ENCODE measurements at places on chromosomes 4 and X.

DNA sequence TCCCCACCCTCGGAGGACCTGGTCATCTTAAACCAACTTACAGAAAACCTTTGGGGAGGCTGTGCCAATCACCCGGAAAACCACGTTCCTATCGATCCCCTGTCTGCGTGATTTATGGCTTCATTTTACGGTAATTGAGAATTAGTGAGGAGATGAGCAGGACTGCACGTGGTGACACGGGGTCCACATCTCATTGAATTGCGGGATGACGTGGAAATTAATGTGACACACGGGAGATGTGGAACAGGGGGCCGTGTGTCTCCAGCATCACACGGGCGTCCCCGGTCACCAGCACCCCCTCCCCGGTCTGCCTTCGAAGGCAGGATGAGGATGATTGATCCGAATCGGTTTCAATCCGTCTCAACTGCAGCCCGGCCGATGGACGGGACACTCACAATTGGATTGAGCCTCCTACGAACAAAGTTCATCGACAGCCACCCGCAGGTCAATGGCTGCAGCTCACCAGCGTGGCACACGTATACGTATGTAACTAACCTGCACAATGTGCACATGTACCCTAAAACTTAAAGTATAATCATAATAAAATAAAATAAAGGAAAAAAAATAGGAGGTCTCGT lies 160.3 kb downstream of the SHOX start:
- no peak for DNase-seq

DNA sequence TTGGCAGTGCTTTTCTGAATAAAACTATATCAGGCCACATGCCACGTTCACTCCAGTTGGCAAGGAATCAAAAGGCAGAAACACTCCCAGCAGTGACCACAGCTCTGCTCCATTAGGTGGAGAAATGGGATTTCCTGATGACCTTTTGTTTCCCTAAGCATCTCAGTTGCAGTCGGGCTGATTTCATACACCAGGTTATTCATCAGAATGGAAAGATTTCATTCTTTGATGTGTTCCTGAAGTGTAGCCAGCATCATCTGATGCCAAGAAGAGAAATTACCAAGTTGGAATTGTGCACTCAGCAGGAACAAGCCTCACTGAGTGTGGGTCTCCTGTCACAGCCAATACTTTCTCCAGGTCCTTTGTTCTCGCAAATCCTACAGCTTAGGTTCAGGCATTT lies 193.7 kb downstream of the SPATA18 start:
- no peak for DNase-seq

- peak; percentile 29 for DNase-seq
These were observed 797 bp downstream of the TXLNG start for GRCh38 chrX:16786791-16787735.

DNA sequence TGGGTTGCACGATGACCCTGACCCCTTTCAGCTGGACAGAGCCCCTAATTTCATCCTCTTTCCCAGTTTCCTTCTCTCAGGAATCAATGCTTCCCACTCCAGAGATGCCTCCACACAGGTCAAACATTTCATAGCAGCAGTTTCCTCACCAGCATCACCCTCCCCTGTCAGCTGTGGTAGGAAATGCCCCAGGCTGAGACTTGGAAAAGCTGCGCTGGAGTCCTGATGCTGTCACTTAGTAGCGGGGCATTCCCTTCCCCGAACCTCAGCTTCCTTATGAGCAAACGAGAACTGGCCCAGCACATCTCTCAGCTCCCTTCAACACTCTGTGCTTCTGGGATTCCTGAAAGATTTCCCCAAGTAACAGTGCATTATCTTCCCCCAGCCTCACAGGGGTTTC lies 2.7 kb downstream of the GJB1 start:
- no peak for DNase-seq

DNA sequence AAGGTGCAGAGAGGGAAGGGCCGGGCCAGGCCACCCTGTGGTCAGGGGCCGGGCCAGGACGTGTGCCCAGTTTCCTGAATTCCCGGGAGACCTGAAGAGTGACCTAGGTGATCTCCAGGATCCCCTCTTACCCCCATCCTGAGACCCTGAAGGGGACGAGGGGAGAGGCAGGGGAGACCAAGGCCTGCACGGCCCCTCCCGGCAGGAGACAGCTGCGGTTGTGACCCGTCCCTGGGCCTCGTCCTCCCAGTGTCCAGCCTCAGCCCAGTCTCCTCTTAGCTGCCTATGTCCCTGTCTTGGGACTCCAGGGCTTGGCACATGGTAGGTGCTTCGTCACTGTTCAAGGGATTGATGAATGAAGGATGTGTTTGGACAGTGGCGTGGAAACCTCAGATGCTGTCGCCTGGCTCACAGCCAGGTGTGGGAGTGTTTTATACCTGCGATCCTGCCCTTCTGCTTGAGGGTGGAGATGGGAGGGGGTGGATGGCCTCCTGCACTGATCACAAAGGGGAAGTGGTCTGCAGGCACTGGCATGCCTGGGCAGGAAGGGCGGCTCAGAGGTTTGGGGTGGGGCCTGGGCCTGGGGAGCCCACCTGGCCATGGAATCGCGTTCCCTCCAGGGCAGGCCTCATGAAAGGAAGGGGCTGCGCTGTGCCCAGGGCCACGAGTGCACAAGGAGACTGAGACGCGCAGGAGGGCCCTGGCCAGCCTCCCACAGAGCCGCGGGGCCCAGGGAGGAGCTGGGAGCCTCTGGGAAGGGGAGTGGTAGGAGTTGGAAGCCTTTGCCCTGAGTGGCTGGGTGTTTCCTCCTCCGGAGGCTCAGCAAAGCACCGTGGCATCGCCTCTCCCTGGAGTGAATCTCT lies 6.9 kb downstream of the SH3TC1 start:
- DNase-seq, result no peak

GRCh38 chrX:154368630-154369448 lies 5.6 kb downstream of the FLNA start:
- peak; percentile 86 for DNase-seq

- peak; percentile 48 for DNase-seq
These were observed 18.8 kb downstream of the SPACA5 start for GRCh38 chrX:48025561-48025960.

GRCh38 chrX:17020356-17020755 lies 73.9 kb downstream of the REPS2 start:
- no peak for DNase-seq

DNA sequence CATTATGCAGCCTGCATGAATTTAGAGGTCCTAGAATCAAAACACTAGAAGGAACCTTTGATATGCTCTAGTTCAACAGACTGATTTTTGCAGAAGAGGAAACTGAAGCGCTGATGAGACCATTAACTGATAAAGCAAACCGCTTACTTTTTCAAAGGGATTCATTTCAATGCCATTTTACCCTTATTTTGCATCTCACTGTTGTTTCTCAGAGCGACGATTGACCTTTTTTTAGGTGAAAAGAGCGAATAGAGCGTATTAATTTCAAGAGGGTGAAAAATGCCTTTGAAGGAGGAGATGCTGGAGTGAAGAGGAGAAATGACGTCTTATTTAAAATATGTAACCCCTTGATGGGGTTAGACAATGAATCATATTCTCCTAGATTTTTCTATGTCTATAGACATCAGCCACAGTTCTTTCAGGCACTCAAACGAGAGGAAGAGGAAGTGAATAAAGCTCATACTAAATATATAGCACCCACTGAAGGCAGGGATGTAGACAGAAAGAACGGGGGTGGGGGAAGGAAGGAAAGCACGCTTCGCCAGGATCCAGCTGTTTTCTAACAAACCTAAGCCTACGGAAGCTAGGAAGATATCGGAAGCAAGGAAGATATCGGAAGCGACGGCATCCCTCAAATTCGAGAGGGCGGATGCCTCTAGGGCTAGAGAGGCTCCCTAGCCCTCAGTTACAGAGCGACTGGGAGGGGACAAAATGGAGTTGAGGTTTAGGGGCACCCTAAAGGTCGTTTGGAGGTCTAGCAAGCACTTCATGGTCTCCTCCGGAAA lies 848 bp downstream of the ACSL4 start:
- DNase-seq, result peak; percentile 82

GRCh38 chr4:1512738-1513660 lies 106.8 kb upstream of the NKX1-1 start:
- no peak for DNase-seq

- DNase-seq, result no peak
These were observed 26.6 kb downstream of the NFKB1 start for GRCh38 chr4:102527695-102528283.

DNA sequence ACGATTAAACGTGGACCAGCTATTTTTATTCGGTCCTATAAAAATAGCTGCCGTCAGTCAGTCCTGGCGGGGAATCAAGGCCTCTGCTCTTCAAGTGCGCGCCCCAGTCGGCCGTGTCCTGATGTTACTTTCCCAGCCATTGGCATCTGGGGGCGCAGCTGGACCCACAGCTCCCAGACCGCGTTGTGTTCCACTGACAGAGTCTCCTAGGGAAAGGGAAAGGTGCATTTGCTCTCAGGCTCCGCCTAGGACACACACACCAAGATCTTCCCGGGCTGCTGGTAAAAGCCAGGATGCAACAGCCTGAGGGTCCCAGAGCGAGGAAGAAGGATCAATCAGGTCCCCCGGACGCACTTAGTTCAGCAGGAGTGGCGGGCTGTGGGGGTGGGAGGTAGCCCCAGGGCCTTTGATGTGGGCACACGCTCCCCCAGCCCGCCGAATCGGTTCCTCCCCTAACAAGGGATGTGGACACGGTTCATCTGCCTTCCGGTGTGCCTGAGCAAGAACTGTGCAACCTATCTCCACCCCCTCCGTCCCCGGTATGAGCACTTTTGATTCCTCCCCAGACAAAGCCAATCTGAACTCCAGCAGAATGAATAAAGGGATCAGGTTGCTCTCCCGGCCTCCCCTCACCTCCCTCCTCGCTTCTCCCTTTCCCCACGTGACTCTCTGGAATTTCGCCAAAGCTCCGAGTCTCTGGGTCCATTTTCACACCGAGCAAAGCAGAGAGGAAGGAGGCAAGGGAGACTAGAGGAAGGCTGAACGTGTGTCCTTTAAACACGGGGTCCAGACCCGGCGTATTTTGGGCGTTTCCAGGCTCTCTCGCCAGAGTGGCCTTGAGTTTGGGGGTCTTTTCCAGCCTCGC lies 626 bp upstream of the FRAS1 start:
- peak; percentile 10 for DNase-seq

GRCh38 chrX:130055899-130056298 lies 54.4 kb downstream of the ELF4 start:
- no peak for DNase-seq

- DNase-seq, result peak; percentile 32
These were observed 42.0 kb downstream of the SGMS2 start for GRCh38 chr4:107866726-107867125.

All from HCEC 1CT (cell line).